Smooth muscle cell of the brain vasculature (primary cell): ENCODE measurements at places on chromosomes 7 and 10.

GRCh38 chr10:99484626-99485581 is 47.8 kb upstream of the NKX2-3 start:
- DNase-seq, result no peak

GRCh38 chr7:37446371-37446770 is 2.3 kb downstream of the ELMO1 start:
- DNase-seq, result no peak

GRCh38 chr7:81725003-81725811 is 44.6 kb downstream of the HGF start:
- no peak for DNase-seq

GRCh38 chr7:153190452-153190851 is 430.9 kb downstream of the ACTR3B start:
- DNase-seq, result no peak

DNA sequence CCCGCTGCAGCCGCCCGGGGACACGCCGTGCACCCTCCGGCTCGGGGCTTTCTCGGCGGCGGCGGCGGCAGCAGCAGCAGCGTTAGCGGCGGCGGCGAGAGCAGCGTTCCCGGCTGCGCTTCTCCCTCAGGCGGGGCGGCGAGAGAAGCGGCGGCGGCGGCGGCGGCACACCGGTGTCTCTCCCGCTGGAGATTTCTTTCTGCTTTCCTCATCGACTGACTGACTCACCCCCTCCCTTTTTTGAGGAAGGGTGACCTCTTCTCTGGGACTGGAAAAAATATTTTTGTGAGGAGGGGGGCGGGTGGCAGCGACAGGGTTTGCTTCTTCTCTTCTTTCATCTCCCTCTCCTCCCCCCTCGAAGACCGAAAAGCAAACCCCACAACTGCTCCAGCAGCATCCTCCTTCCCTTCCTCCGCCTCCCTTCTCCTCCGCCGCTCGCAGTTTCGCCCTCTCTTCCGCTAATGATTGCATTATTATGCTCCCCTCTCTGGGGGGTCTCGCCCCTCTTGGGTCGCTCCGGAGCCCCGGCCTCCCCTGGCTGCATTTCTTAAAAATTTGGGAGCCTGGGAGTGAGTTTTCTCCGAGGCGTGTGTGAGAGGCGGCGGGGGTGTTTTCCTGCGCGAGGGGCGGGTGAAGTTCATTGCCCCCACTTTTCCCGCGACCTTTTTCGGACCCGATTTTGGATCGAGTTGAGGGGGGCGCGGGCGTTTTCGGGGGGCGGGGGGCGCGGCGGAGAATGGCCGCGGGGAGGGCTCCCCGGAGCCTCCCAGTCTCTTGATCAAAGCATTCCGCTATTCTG is 411 bp downstream of the AUTS2 start:
- no peak for DNase-seq

DNA sequence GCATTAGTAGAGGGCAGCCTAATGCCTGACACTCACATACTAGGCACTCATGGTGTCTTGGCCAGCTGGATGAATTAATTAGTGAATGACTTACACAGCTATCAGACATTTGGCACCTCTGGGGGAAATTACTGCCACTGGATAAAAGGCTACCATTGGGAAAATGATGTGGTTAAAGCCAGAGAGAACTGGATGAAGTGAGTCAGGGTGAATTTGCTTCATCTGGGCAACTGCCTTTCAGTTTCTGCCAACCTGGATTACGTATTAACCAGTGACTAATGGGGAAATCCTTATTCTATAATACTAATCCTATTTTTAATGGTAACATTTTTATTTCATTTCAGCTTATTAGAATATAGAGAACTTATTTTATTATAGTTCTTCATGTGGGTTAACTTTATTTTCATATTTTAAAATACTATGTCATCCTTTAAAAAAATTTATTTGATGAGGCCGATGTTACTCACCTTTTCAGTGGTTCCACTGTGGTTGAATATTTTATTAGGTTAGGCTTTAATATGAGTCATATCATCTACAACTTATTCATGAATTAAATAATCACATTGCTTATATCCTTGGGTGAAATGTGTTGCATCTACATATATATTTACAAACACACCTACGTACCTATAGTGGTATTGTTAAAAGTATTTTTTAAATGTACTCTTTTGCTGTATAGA is 85.6 kb upstream of the CAPZA2 start:
- DNase-seq, result no peak

- no peak for DNase-seq
These were observed 126.1 kb upstream of the TMEM196 start for GRCh38 chr7:19899529-19899928.

- DNase-seq, result no peak
These were observed 72.2 kb upstream of the ZNF479 start for GRCh38 chr7:57204411-57204811.

DNA sequence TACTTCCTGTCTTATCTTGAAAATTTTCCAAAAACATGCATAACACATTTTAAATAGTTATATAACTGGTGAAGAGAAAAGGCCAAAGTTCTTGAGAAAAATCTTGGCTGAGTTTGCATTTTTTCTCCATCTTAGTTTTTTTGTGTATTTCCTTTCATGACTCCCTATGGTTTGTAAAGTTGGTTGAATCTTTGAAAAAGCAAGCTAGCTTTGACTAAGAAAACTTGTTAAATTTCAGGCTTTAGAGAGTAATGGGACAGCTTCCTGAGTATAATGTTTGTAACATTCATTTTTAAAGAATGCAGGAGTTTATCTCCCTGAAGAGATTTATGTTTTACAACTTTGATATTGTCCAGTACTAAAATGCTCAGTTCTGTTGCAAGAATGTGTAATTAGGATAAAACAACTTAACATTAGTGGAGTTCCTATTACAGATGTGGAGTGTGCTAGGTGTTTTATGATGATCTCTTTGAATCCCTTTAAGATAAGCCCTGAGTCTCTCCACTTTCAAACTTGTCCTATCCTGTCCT is 11.1 kb upstream of the HERPUD2 start:
- DNase-seq, result no peak

- no peak for DNase-seq
These were observed 4.6 kb downstream of the ITGB1 start for GRCh38 chr10:32953277-32953927.

GRCh38 chr7:129728875-129729467 is 117.5 kb downstream of the NRF1 start:
- DNase-seq, result no peak

DNA sequence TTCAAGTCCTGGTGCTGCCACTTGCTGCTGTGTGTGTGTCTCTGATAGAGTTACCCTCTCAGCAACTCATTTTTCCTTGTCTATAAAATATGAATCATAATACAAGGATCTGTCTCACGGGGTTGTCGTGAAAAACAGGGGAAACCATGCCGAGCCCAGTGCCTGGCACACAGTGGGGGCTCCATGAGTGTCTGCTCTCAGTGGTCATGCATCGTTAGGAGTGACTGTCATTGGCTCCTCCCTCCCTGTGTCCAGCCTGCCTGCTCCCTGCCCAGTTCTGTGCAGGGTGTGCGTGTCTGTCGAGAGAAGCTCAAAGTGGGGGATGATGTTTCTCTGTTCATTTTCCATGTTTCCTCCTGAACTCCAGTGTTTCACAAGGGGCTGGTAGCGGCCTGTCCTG is 83.6 kb upstream of the LRRC4 start:
- DNase-seq, result no peak

DNA sequence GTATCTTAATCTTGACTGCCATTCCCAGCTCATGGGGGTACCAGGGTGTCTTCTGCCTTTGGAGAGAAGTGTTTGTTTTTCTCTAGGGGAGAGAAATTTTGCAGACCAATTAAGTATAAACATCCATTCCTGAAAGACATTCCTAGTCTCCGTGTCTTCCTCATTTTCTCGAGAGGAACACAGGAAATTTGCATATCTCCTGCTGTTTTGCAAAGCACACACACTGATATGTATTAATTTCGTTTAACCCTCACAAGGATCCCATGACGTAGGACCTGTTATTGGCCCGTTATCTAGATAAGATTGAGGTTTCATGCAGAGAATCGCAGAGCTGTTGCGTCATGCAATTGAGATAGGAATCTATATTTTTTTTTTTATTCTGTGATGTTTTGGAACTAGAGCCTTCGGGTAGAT is 944 bp downstream of the RHBDD2 start:
- DNase-seq, result no peak

GRCh38 chr10:86415116-86415515 is 48.5 kb upstream of the GRID1 start:
- DNase-seq, result no peak

DNA sequence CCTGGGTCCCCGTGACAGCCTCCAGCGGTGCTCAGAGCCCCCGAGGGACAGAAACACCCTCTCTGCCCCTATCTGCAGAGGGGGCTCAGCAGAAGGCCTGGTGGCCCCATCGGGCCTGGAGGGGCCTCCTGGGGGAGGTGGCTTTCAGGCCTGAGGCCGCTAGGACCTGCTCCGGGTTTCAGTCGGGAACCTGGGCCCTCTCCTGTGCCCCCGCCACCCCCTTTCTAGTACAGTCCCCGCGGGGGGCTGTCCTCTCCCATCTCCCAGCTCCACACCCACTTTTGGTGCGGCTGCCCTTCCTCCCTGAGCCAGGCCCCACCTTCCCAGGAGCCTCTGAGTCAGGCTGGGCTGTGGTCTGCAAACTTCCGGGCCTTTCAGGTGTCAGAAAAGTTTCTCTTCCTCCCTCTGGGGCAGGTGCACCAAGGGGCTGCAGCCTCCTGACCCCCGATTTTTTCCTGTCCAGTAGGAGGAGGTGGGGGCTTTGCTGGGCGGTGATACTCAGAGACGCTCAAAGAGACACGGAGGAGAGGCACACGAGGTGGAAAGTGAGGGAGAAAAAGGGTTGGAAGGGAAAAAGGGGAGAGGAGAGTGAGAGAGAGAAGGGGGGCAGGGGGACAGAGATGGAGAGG is 692 bp downstream of the CARD11 start:
- no peak for DNase-seq

GRCh38 chr7:6438427-6438826 is 9.3 kb downstream of the DAGLB start:
- DNase-seq, result no peak

- no peak for DNase-seq
These were observed 342.6 kb upstream of the ZMIZ1 start for GRCh38 chr10:78726171-78726570.

- no peak for DNase-seq
These were observed 71.2 kb upstream of the KCTD7 start for GRCh38 chr7:66557214-66558200.

DNA sequence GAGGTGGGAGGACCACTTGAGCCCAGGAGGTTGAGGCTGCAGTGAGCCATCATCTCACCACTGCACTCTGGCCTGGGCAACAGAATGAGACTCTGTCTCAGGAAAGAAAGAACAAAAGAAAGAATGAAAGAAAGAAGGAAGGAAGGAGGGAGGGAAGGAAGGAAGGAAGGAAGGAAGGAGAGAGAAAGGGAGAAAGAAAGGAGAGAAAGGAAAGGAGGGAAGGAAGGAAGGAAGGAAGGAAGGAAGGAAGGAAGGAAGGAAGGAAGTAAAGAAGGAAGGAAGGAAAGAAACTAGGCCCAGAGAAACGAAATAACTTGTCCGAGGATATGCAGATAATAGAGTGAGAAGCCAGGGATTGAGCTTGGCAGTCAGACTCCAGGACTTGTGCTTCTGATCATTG is 102.1 kb downstream of the SKIDA1 start:
- no peak for DNase-seq

DNA sequence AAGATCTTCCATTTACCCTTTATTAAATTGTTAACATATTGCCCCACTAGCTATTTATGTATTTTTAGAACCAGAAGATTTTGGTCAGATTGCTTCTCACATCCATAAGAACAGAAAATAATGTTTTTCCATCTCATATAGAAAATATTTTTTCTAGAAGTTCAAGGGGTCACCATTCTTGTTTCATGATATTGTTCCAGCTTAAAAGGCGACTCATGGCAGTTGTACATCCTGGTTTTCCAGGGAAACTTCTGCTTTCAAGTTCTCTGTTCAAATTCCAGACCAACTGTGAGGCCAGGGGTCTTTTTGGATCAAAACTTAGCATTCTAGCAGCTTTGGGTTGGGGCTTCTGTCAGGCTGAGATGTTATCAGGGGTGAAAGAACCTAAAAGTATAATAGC is 84.4 kb downstream of the LRRC4 start:
- DNase-seq, result no peak

GRCh38 chr10:31374146-31374696 is 55.2 kb downstream of the ZEB1 start:
- no peak for DNase-seq

DNA sequence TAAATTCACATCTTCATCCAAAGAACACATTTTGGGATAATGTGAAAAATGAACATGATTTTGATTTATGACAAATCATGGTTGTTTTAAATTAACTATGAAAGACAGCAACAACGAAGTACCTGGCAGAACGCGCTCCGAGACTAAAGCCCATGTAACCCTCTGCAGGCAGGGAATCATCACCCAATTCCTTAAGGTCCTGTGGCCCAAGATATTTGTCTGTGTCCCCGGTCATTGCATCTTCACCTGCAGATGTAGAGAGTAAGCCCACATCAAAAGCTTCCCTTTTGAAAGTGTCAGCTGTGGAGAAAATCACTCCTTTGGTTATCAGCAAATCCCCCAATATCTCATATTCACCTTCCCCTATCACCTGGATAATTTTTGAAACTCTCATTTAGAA is 232.5 kb upstream of the CCDC6 start:
- DNase-seq, result no peak

- no peak for DNase-seq
These were observed 17.7 kb downstream of the IL15RA start for GRCh38 chr10:5959581-5960069.

- no peak for DNase-seq
These were observed 86.1 kb upstream of the IGFBP3 start for GRCh38 chr7:46007194-46007593.

- DNase-seq, result no peak
These were observed 61.0 kb downstream of the PDGFA start for GRCh38 chr7:458511-459245.

DNA sequence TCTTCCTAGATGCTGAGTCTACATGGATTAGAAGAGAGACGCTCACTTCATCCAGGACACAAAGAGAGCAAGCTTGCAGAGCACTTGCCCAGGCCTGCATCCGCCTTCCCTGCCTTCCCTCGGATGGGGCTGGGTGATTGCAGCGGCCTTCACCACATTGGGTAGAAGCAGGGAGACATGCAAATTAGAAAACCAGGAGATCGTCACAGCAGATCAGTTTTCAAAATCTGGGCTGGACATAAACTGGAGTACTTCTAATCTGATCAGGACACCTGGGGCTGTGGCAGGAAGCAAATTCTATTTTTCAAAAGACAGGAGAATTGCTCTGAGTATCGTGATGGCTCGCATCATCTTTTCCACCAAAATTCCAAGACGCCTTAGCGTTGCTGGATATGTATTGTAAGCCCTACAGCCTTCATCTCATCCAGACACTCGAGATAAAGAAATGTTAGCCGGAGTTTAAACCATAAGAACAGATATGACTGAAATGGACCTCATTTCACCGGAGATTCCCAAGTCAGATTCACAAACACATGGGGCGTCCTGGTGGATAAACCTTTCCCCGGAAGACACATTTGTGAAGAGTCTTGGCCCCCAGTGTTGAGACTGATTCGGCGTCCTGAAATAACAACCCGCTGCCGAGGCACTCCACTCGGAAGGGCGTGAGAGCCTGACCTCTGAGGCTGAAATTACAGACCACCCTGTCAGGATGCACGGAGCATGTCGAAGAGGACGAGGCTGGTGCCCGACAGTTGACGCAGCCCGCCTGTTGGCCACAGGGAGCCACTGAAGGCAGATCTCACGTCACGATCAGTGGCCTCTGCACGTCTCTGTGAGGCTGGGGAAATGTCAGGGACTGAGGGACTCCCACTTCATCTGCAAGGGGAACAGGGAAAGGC is 91.2 kb upstream of the PARD3 start:
- peak; percentile 78 for DNase-seq

- DNase-seq, result no peak
These were observed 96.9 kb upstream of the GNAI1 start for GRCh38 chr7:80037689-80038088.

GRCh38 chr10:17923728-17924127 is 28.0 kb upstream of the SLC39A12 start:
- peak; percentile 4 for DNase-seq
